T47D (cell line): ENCODE measurements at places on chromosomes 5 and 9.

- DNase-seq: no peak
Measured at GRCh38 chr9:36940881-36941280, 93.2 kb downstream of the PAX5 start.

GRCh38 chr9:76758476-76758875, 5.8 kb upstream of the PCA3 start:
- DNase-seq: no peak

DNA sequence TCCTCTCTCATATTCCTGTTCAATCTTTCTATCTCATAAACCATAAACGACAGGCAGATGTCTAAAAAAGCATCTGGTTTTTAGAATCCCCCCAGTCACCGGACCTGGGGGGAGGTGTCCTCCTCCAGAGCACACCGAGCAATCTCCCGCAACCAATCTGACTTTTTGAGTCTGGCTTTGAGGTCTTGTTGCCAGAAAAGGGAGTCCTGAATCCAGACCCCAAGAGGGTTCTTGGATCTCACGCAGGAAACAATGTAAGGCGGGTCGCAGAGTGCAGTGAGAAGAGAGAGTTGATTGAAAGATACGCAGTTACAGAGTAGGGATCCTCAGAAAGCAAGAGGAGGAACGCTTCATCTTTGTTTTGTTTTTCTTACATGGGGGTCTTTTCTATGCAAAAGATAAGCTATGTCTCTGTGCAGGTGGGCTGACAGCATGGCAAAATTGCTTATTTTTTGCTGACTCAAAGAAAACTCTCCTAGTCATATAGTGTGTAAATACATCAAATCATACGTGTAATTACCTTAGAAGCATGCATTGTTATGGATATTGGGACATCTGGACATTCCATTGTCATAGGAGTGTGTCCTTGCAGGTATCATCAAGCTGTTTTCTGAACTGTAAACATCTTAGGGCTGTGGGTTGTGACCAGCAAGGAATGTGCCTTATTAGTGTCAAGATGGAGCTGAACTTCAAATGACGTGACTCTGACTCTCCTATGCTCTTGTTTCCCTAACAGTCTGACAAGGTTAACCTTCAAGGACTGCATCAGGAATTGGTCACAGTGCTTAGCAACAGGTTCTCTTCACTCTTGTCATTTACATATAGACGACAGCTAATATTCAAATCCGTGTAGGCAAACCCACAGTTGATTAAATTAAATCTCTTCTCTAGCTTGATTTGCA, 159.3 kb upstream of the DAPK1 start:
- DNase-seq: no peak

- no peak for DNase-seq
Measured at GRCh38 chr5:93421987-93422401, 159.0 kb downstream of the NR2F1-AS1 start.

- DNase-seq: no peak
Measured at GRCh38 chr9:120447959-120448500, 131.9 kb downstream of the CDK5RAP2 start.

GRCh38 chr9:78932849-78933627, 636.1 kb downstream of the PSAT1 start:
- no peak for DNase-seq

DNA sequence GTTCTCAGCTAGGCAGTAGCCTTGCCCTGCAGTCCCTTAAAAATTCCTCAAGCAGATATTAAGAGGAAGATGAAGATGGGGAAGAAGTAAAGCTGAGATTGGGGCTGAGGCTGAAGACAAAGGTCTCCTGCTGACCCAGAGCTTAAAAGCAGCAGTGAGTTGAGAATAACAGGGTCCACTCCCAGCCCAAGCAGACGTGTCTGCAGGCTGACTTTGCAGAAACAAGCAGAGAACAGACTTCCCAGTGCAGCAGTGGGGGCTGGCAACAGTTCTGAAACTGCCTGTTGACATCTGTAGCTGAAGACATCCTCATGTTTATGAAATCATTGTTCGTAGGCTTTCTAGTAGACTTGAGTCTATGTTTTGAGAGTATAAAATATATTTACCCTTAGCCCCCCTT, 1.1 kb downstream of the CTXN3 start:
- DNase-seq: no peak

DNA sequence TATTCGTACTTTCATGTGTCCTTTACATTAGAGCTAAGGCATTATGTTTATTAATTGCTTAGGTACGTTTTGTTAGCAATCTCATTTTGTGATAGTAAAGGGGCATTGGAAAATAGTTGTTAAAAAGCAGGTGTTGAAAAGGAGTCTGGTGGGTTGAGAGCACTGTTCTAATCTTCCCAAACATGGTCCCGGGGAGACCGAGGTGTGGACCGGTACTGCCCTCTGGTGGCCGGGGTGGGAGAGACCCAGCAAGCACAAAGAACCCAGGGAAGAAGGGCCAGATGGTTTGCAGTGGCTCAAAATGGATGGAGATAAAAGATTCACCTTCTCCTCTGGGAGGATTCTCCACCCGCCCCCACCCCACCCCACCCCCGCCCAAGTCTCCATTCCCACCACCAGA, 26.1 kb downstream of the IDNK start:
- DNase-seq: peak; percentile 13

- DNase-seq: no peak
Measured at GRCh38 chr5:78530342-78531096, 118.1 kb downstream of the LHFPL2 start.

- peak; percentile 73 for DNase-seq
Measured at GRCh38 chr9:104780796-104781395, 17.0 kb downstream of the NIPSNAP3B start.
